Activated naive CD8-positive, alpha-beta T cell treated with anti-CD3 and anti-CD28 coated beads for 36 hours (primary cell): ENCODE measurements at places on chromosomes 13 and 19. TPM values are rescaled to one million over a fixed set of nuclear protein-coding genes. Genes with fewer than 3 reads are reported as not detected.

PCP2 gene
- 0.99 TPM for total RNA-seq

- H3K27me3 ChIP-seq = no peaks in the 10 kb centered on the region
- no peaks in the 10 kb centered on the region for H3K36me3 ChIP-seq
- no peak for DNase-seq
- H3K4me3 ChIP-seq = no peak overlapping the region
- no peaks in the 10 kb centered on the region for H3K4me1 ChIP-seq
These were observed 787.4 kb downstream of the DACH1 start for GRCh38 chr13:71079638-71080037.

GRCh38 chr19:51034704-51035103 lies at the start of gene KLK12:
Gene KLK12, minus strand, starts transcription at chr19:51035002. Its CDS starts 381 bp downstream, at chr19:51034621.
- no peak within 1 kb of the TSS for H3K4me3 ChIP-seq
- H3K27me3 ChIP-seq = peaks cover 35% of the 10 kb centered on the region
- H3K36me3 ChIP-seq = no peaks in the 10 kb centered on the region
- H3K4me1 ChIP-seq = no peaks in the 10 kb centered on the region

ZNF99 gene
- not detected for total RNA-seq

EEF2 gene
- total RNA-seq = 3,392 TPM

GRCh38 chr13:111640476-111640875 lies 320.0 kb downstream of the TEX29 start:
- no peak overlapping the region for H3K27ac ChIP-seq
- no peaks in the 10 kb centered on the region for H3K36me3 ChIP-seq
- no peaks in the 10 kb centered on the region for H3K27me3 ChIP-seq
- H3K4me3 ChIP-seq = no peak overlapping the region
- DNase-seq = no peak
